ENCODE measurements at places on chromosomes 4 and X.

GRCh38 chr4:96519291-96519690 is 679.4 kb downstream of the PDHA2 start:
- no peak for DNase-seq

DNA sequence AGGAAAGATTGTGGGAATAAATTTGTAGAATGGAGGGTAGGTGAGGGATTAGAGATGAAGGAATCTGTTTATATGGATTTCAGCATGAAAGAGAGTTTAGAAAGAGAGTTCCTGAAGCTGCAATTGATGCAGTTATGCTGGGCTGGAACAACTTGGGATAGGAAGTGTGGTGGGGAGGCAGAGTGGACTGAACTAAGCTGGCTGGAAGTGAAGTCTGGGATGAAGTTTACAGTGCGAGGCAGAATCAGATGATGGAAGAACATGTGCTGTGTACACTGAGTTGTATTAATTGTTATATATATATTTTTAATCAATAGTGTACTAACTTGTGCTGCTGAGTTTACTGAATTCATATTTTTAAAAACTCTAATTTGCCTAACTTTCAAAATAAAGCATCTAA is 461.9 kb downstream of the SPRY1 start:
- no peak for DNase-seq

- no peak for DNase-seq
Observed at GRCh38 chr4:1654216-1654955, 29.7 kb downstream of the FAM53A start.

GRCh38 chrX:72495046-72495445 is 77.6 kb downstream of the HDAC8 start:
- no peak for DNase-seq

- peak; percentile 72 for DNase-seq
Observed at GRCh38 chr4:152605641-152606335, 69.9 kb upstream of the FBXW7 start.

- peak; percentile 68 for DNase-seq
Observed at GRCh38 chr4:83644677-83645659, 109.1 kb downstream of the GPAT3 start.

DNA sequence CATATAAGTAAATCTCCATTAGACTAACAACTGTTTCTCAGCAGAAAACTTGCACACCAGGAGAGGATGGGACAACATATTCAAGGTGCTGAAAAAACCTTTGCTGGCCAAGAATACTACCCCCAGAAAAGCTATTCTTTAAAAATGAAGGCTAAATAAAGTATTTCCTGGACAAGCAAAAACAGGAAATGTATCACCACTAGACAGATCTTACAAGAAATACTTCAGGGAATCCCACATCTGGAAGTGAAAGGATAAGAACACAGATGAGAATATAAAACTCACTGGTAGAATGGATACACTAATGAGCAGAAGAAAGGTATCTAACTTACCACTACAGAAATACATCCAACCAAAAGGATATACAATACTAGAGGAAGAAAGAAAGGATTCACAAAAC is 27.0 kb upstream of the ADH1C start:
- no peak for DNase-seq

DNA sequence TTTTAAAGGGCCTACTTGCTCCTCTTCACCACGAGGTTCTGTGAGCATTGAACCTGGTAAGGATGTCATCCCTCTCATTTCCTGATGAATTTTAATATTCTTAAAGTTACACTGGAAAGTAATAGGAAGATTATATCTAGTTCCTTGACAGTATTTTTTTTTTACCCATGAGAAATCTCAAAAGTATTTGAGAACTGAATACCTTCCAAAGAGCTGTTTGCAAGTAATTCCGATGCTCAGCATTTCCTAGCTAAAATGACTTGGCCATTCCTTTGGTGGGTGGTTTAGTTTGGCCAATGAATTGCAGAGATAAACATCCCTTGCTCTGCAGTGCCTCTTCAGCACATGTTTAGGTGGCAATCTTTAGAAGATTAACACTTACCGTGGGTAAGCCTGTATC is 110.2 kb upstream of the WDR1 start:
- DNase-seq = peak; percentile 28

DNA sequence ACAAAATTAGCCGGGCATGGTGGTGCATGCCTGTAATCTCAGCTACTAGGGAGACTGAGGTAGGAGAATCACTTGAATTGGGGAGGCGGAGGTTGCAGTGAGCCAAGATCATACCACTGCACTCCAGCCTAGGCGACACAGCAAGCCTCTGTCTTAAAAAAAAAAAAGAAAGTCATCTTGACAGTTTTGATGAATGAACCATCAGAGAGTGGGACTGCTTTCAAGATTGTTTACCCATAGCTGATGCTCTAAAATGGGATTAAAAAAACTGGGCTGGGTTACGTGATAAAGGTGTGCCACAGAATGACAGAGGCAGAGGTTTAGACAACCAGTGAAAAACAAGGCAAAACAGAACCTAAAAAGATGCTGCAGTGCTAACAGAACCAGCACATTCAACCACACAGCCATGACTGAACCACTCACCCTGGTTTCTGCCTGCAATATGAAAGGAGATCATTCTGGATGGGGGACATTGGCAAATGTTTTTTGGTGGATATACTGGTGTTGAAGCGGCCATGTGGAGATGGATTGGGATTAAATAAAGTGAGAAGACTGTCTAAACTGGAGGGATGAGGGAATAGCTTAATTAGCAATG is 22.2 kb downstream of the GPAT3 start:
- no peak for DNase-seq

DNA sequence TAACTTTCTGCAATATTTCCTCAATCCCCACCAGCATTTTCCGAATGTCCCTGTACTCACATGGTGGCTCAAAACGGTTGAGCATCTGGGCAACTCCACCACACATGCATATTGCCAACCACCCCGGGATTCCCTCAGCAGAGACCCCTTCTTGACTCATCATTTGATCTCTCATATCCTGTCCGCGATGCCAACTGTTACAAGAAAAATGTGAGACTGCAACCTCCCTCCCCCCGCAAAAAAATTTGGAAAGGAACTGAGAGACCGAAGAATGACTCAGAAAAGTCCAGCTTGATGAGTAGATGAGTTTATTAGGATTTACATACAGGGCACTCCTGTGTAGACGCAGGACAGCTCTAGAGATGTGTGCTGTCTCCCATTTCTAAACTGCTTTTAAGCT is 561.4 kb downstream of the ZIC3 start:
- peak; percentile 42 for DNase-seq

GRCh38 chr4:140243278-140243753 is 89.3 kb upstream of the MAML3 start:
- DNase-seq = no peak

GRCh38 chrX:109184506-109185139 is 297.3 kb downstream of the GUCY2F start:
- no peak for DNase-seq

DNA sequence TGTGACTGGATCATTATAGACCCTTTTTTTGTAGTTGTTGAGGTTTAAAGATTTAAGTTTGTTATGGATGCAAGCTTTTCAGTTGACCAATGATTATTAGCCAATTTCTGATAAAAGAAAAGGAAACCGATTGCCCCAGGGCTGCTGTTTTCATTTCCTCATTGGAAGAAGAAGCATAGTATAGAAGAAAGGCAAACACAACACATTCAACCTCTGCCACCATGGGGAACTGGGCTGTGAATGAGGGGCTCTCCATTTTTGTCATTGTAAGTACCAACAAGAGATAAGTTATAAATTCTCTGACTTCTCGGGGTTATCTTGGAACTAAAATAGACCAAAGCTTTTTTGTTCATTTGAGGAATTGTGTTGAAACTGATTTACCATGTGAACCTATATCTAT is at the start of gene CYBB:
TSS of gene CYBB (plus strand) at position 203 of the 400 bp plus-strand sequence. CDS start at position 222, 19 bp downstream.
- DNase-seq = no peak

- DNase-seq = no peak
Observed at GRCh38 chr4:79421483-79421882, 13.5 kb upstream of the GK2 start.

- no peak for DNase-seq
Observed at GRCh38 chrX:68690936-68691501, 43.6 kb downstream of the STARD8 start.

DNA sequence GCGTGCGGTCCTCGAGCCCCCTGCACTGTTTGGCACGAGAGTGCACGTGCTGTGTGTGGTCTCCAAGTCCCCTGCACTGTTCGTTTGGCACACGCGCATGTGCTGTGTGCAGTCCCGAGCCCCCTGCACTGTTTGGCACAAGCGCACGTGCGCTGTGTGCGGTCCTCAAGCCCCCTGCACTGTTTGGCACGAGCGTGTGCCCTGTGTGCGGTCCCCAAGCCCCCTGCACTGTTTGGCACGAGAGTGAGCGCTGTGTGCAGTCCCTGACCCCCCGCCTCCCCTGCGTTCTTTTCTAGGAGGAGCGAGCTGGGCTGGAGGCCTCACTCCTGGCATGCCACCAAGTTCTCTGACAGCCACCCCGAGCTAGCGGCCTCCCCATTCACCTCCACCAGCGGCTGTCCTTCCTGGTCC is 76.5 kb upstream of the CLDN34 start:
- DNase-seq = no peak

GRCh38 chr4:71217688-71218087 is 121.1 kb upstream of the SLC4A4 start:
- no peak for DNase-seq

DNA sequence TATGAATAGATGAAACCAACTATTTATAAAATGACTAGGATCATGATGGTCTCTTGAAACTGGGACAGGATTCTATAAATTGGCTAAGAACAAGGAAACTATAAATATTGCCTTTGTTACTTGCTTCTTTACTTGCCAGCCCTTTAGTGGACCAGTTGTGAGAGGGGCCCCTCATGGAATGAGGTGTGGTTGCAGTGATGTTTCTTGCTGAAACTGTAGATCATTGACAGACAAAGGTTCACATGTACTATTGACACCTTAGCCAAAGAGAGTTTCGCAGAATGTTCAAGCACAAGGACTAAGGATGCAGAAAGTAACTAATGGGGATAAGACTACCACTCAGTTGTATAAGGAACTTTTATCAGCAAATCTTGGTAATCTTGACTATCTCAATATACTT is 135.0 kb upstream of the SMIM10 start:
- DNase-seq = no peak

GRCh38 chr4:101693842-101694398 is 96.6 kb upstream of the BANK1 start:
- DNase-seq = no peak

GRCh38 chr4:16682975-16683374 is 215.5 kb downstream of the LDB2 start:
- no peak for DNase-seq

DNA sequence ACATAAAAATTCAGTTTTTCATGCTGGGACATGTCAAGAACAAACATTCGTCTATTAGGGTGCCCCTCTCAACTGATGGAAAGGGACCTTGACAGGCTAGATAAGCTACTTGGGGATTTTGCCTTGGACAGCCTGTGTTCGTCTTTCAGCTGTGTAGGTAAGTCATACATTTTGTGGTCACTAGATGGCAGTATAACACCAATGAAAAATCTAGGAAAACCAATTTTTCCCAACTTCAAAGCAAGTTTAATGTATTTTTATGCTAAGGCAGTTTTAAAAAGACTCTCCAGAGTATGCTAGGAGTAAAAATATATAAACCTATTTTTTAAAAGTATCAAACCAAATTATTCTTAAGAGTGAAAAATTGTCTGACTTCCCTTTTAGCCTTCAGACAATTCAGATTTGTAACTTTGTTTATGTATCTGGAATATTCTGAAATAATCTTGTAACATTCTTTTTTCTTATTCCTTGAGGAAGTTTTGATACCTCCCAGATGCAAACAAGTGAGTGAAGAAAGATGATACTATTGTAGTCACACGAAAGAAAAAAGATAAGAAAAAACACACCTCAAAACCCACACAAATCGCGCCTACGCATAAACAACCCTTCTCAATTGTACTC is 158.3 kb downstream of the CPE start:
- DNase-seq = peak; percentile 46

DNA sequence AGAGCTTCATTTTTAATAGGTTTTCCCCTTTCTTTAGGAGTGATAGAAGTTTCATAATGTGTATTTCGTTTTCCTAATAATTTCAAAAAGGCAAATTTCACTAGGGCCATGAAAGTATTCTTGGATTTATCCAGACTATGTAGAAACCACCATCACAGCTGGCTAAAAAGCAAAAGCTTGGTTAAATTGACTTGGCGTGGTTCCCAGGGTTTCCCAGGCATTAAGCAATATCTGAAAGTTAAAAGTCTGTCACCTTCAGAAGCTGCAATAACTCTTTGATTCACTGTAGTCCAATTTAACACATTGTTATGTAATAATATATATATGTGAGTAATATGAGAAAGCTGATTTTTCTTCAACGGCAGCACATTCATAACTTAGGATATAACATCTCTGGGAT is 38.3 kb downstream of the NDNF start:
- DNase-seq = no peak

- DNase-seq = peak; percentile 69
Observed at GRCh38 chr4:165440415-165441158, 61.8 kb downstream of the CPE start.

GRCh38 chr4:156829201-156829873 is 142.3 kb downstream of the PDGFC start:
- peak; percentile 7 for DNase-seq

DNA sequence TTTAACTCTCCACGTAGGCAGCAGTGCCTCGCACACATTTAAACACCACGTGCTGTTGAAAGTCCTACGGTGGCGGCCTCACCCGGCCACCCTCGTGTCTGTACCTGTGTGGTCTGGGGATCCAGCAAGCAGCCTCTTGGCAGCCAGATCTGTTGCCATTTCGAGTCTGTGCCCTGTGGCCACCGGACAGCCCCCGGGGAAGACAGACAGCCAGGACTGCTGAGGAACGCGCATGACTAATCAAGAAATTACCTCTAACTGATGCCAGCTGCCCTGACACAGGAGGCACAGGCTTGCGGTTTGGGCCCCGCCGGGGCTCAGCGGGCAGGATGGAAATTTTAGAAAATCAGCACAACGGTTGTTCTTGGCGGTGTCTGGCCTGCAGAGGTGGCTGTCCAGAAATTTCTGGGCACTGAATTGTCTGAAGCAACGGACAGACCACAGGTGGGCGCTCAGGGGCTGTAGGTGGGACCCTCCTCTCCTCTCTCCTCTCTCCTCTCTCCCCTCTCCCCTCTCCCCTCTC is 15.6 kb upstream of the ASMTL start:
- DNase-seq = peak; percentile 63

DNA sequence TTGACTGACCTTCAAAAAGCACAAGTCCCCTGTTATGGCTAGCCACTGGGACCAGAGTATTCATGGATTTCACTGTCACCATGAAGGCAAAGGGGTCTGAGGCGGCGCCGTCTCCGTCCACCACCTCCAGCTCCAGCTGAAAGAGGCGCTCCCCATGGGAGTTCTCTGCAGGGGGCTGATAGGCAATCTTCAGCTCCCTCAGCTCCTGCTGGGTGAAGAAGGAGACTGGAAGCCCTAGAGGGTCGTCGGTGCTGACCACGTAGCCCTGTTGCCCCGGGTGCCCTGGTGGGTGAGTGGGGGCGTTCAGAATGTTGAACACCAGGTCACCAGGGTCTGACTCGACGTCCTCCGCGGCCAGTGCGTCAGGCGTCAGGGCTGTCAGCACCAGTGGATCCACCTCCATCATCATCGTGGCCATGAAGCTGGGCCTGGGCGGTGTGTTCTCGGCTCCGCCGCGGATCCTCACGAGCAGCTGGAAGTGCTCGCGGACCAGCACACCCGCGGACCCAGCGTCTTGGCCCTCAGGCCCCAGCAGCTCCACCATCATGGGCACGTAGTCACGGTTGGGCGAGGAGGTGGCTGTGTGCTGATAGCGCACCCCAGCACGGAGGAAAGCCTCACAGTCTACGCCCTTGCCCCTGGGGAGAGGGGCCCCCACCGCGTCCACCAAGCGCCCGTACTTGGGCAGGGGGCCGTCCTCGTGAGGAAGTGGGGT is 987 bp downstream of the FREM3 start:
- no peak for DNase-seq

Data from ELR (cell line).